ENCODE measurements at places on chromosomes 7 and 10.

DNA sequence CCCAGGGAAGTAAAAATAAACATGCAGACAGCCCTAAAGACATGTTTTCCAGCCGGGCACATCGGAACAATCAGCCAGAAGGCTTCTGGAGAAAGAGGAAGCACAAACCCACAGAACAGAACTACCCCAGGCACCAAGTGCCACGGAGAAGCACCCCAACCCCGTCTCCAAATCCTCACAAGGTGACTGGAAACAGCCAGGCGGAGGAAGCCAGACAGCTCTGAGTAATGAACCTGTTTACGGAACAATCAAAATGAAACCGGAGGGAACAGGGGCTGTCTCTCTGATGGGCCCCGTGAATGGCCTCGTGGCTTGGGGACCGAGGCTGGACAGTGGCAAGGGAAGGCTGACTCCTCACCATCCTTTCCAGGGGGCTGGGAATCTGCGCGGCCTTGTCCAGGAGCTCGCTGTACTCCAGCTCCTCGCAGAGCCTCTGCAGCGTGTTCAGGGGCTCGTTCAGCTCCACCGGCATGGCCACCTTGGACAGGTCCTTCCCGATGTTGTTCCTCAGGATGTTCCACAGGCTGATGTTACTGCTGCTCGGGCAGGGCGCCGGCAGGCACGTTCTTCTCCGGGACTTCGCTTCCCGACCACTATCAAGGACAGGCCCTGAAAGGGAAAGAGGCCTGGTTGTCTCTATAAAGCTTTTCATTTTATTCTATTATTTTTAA is 77.0 kb upstream of the GSDME start:
- no peak for DNase-seq

DNA sequence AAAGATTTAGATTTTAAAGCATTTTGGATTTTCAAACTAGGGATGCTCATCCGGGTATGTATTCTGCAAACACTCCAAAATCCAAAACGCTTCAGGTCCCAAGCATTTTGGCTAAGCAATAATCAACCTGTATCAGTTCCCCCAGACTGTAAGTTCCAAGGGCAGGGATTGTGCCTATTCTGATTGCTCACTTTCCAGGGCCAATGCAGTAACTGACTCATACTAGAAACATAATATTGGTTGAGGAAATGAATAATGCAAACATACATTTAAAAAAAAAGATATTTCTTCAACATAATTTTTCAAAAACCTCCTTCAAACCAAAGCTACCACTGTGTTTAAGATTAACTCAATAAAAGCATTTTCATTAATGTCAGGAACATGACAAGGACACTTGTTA is 69.5 kb downstream of the HIBADH start:
- DNase-seq, result no peak

DNA sequence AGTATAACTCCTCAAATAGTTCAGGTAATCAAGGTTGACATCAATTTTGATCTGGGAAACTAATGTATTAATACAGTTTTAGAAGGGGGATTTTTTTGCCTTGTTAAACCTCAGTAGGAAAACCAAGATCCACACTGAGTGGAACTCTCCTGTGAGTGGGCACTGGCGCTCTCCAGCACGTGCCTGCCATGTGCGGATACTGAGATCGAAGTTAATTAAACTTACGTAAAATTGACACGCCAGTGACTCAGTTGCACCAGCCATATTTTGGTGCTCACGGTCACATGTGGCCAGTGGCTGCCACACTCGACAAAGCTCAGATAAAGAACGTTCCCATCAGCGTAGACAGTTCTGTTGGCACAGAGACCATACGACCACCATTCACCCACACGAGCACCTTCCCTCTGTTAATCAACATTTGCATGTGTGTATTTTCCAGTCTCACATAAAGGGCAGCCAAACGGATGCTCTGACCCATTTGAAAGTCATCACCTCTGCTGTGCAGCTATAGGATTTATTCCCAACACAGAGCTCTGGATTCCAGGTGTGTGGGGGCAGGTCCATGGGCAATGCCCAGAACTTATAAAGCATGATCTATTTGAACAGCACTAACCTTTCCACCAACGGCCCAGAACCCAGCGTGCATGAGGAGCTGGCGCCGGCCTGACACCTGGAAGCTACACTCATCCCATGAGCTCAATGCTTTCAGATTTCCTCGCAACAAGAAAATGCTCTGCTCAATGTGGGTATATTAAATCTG is 77.7 kb downstream of the VIPR2 start:
- no peak for DNase-seq

DNA sequence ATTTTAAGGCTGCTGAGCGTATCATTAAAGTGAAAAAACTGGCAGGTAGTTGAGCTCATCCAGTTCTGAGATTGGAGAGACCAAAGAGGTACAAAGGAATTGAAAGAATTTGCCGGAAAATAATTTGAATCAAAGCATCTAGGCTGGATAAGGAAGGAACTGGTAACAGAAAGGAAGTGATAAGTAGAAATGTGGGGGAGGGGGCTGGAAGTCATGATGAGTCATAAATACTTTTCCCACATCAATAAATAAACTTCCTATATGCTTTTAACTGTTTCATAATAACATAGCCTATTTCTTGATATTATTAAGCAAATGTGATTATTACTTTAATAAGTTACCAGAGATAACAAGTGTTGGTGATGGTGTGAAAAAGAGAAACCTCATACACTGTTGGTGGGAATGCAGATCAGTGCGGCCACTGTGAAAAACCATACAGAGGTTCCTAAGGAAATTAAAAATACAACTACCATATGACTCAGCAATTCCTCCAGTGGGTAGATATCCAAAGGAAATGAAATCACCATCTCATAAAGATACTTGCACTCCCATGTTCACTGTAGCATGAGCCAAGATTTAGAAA is 27.0 kb downstream of the ZNF438 start:
- DNase-seq, result no peak

DNA sequence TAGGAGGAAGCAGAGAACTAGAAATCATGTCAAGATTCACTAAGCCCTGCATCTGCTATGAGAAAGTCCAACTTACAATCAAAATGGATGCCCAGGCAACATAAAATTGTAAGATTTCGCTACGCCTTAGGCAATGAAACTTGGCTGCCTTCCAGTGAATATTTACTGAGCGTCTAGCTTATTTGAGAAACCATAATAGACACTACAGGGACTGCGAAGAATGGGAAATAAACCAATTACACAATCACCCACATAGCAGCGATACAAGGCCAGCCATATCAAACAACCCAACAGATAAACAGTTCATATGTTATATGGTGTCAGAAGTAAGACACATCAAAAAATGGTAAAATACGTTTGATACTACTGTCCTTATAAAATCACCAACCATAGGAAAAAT is 545.0 kb upstream of the C7orf33 start:
- DNase-seq, result peak; percentile 23

DNA sequence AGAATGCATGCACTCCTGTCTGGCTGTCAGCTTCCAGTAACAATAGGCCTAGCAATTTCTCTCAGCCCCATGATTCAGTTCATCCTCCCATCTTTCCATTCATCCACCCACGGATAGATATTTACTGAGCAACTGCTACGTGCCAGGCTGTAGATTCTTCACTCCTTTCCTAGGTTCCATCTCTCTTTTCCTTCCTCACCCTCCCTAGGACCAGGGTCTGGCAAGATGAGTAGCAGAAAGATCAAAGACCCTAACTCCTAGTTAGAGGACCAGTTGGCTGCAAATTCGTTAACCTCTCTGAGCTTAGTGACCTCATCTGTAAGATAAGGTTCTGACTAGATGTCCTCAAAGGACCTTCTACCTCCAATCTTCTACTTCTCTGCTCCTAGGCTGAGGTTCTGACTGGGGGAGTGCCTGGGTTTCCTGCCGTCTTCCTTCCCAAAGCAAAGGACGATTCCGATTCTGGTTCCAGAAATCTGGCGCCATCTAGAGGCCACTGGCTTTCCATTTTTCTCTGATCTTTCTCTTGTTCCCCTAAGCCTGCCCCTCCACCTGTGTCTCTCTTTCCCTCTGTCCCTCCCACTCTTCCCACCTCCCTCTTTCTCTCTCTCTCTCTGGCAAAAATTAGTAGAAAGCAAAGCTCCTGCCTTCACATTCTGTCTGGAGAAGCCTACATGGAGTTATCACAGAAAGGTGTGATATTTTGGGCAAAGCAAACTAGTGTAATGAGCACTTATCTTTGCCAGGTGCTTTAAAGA is 26.2 kb downstream of the TBATA start:
- DNase-seq, result peak; percentile 32

- no peak for DNase-seq
Measured at GRCh38 chr7:142796501-142797390, 26.0 kb downstream of the PRSS2 start.

DNA sequence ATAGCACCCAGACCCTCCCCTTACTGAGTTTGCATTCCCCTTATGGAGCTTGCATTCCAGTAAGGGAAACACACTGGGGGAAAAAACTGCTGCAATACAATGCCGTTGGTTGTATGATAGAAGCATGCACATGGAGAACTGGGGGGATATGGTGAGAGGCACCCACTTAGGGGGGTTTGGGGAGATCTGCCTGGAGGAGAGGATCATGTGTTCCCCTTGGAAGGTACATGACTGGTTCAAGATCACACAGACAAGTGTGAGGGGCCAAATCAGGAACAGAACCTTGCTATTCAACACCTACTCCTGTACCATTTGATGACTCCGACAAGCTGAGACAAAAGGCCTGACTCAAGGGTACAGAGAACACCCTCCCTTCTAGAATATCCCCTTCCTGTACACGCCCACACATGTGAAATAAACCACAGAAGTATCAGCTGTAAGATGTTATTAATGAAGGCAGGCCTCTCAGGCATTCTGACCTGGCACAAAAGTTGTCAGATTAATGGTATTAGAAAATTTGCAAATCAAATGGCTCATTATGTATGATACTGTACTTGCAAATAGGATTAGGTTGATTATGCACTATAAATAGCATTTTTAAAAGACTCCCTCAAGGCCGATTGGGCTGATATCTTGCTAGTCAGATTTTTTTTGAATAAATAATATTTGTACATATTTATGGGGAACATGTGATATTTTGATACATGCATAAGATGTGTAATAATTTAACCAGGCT is 122.2 kb downstream of the NPY start:
- no peak for DNase-seq

DNA sequence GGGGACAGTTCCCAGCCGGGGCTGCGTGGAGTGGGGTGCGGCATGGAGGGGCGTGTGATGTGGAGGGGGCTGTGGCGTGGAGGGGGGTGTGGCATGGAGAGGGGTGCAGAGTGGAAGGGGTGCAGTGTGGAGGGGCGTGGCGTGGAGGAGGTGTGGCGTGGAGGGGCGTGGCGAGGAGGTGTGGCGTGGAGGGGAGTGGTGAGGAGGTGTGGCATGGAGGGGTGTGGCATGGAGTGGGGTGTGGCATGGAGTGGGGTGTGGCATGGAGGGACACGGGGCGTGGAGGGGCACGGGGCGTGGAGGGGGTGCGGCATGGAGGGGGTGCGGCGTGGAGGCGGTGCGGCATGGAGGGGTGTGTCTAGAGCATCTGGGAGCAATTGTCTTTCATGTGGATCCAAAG is 33.6 kb downstream of the NKX6-2 start:
- no peak for DNase-seq

GRCh38 chr10:97627731-97628130 is 5.6 kb downstream of the MORN4 start:
- no peak for DNase-seq
